ENCODE measurements at places on chromosomes 3 and 15.
A peak's percentile ranks its signal among the peaks of the same experiment; 100 is the strongest.

GRCh38 chr15:74317820-74318375 lies 49.5 kb downstream of the CYP11A1 start:
- DNase-seq = peak; percentile 97

DNA sequence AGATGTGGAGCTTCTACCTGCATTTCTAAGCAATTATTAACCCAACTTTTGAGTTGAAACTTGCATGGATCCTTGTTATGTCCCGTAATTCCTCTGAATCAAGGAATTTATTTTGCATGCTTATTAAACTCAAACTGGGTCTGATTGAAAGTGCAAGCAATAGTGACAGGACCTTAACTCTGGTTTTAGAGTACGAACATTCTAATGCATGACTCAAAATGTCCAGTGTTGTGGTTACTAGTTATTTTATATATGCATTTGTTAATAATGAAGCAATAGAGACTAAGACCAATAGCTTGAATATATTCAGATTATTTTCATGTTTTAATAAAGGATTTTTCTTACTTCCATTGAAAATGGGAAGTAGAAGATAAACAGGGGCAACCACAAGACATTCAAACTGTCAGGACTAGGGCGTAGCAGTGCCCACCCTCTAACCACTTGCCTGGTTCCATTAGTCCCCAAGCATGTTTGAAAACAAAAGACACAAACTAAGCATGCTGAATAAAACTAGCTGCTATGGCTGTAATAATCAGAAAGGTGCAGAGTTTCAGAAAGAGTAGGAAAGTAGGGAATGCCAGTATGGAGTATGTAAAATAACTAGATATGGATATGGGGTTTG lies 28.1 kb downstream of the OIP5 start:
- no peak for DNase-seq

GRCh38 chr15:90686435-90687218 lies 30.5 kb upstream of the BLM start:
- no peak for DNase-seq

GRCh38 chr3:70400194-70400593 lies 87.8 kb upstream of the MDFIC2 start:
- no peak for DNase-seq

DNA sequence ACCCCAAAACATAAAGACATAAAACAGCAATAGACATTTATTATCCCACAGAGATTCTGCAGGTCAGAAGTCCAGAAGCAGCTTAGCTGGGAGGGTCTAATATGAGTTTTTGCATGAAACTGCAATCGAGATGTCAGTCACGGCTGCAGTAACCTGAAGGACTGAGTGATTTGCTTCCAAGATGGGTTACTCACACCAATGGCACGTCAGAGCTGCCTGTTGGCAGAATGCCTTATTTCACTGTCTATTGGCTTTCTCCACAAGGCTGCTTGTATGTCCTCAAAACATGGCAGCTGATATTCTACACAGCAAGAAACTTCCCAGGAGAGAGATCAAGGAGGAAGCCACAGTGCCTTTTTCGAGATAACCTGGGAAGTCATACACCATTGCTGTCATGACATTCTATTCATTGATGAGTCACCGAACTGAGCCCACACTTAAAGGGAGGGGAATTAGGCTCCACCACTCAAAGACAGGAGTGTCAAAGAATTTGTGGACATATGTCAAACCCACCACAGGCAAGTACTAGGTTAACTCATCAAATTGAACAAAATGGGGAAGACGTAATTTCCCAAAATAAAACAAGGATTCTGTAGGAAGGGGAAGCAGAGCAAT lies 122.2 kb downstream of the SYNPR start:
- no peak for DNase-seq

- no peak for DNase-seq
These were observed 74.6 kb upstream of the SPATA12 start for GRCh38 chr3:56985878-56986277.

DNA sequence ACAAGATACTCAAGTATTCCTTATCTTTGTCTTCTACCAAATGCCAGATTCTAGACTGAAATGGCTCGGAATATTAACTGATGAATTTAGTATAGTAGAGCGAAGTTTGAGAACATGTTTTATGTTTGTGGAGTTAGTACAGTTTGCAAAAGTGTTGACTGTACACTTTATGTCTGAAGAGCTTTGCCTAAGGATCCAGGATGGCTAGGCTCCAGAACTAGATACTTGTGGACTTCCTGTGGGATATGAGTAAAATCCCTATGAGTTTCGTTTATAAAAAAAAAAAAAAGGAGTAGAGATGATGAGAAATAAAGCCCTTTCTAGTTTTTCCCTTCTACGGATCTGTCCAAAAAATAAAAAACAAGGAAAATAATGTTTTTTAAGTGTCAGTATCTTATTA lies 96.7 kb downstream of the TP63 start:
- peak; percentile 84 for DNase-seq

GRCh38 chr3:12138044-12138443 lies 20.7 kb downstream of the TIMP4 start:
- DNase-seq = no peak

- DNase-seq = no peak
These were observed 8.2 kb downstream of the XYLB start for GRCh38 chr3:38354588-38355330.

DNA sequence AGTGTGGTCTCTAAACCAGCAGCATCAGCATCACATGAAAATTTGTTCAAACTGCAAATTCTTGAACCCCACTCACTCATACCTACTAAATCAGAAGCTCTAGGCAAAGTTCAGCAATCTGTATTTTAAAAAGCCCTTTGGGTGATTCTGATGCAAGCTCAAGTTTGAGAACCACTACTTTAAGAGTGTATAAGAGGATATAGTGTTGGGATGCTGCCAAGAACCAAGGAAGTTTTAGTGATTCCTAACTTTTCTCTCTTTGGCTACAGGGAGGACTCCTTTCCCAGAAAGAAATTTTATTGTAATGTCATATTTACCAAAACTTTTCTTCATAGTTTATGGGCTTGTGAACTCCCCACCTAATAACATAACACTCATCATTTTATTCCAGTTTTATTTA lies 422.2 kb downstream of the TBC1D5 start:
- peak; percentile 8 for DNase-seq

DNA sequence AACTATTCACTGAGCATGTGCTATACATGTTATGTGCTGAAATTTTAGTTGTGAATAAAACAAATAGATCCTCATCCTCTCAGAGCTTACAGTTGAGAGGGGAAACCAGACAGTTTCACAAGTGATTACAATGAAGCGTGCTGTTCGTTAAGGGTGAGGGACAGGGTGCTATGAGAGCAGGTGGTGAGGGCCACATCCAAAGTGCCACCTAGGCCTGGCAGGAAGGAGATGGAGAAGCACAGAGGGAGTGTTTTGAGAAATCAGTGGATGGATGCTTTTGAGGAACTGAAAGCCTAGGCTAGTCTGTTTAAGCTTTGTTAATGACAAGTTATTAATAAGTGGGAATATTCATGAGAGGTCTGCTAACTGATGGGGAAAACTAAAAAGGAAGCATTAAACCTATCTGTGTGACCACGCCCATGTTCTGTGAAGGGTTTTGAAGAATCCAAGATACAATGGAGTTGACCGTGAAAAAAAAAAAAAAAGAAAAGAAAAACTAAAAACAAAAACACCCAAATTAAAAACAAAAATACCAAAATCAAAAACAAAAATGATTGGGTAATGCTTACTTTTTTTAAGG lies 7.3 kb downstream of the MCTP2 start:
- DNase-seq = no peak

GRCh38 chr3:39013289-39013688 lies 38.5 kb downstream of the SCN11A start:
- DNase-seq = peak; percentile 7

All from muscle of back (tissue), 13 donors.